Occipital lobe (tissue), 3 donors: ENCODE measurements at places on chromosomes 11 and 22. TPM values are rescaled to one million over a fixed set of nuclear protein-coding genes. Genes with fewer than 3 reads are reported as not detected.

- DNase-seq: no peak
These were observed 71.6 kb downstream of the LRP5 start for GRCh38 chr11:68383976-68384501.

DNA sequence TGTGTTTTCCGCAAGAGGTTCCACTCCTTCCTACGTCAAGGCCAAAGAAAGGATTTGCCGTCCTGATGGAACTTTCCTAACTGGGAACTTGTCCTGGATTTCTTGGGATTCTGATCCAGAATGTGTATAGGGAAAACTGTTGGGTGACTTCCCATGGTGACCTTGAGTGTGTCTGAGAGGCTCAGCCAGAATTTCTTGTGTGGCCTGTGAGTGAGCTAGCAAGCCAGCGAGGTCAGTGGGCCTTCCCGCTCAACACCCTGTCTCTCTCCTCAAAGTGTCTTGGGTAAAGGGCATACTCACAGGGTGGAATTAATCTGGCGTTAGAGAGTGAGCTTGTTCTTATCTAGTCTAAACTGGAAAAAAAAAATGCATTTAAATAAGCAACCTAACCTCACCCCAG lies 20.4 kb downstream of the ZNRF3 start:
- DNase-seq: no peak

Gene CHADL
- total RNA-seq: 2.8 TPM

DNA sequence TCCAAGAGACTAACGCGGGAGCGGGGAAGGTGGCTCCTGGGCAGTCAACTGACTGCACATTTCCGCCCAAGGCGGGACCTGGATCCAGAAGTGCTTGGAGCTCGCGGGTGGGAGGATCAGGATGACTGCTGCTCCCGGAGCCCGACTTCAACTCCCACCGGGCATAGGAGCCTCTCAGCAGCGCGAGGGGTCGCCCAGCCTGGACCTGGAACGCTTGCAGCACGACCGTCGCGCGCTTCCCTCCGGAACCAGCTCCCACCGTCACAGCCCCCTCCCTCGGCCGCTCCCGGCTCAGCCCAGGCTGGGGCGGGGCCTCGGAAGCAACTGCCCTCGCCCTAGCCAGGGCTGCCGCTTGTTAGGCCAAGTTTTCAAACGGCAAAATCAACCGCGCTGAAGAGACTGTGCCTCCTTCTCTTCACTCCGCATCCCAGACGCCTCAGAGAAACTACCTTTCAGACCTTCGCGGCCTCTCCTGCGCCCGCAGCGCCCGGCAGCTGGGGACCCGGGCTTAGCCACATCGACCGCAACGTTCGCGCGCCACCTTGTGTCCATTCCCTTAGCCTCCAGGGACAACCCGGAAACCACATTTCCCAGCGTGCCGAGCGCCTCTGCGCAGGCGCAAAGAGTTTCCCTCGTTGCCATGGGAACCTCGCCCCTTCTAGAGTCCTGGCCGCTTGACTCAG lies 14.0 kb downstream of the SSH3 start:
- peak; percentile 93 for DNase-seq

- no peak for DNase-seq
These were observed 2.2 kb downstream of the OR51E2 start for GRCh38 chr11:4695442-4695841.

Gene KRTAP5-7
- total RNA-seq: not detected

GRCh38 chr22:50400931-50401330 lies 57.8 kb downstream of the PPP6R2 start:
- no peak for DNase-seq

GRCh38 chr22:28956506-28956905 lies 73.1 kb downstream of the ZNRF3 start:
- DNase-seq: no peak

DNA sequence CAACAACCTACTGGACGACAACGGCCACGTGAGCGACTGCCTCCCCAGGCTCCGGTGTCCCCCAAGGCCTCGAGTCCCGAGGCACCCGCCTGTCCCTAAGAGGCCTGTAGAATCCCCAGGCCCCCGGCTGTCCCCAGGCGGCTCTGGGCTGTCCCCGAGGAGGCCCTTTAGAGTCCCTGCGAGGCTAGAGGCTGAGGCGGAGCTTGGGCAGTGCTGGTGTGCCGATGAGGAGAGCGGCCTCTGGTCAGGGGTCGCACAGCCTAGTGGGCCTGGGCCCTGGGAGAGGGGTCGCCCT lies 3.7 kb downstream of the TBX1 start:
- no peak for DNase-seq

DNA sequence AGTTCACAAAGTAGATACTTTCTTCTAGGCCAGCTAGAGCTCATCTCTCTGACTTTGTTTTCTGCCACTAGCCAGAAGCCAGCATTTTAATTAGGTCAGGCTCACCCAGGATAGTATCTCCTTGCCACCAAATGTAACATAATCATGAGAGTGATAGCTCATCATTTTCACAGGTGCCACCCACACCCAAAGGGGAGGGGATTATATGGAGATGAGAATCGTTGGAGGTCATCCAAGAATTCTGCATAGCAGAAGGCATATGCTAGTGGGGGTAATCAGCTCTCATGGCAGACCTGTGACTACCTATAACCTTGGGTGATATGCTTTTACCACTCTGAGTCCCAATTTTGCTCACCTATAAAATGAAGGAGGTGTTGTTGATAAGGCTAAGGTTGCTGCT lies 523.0 kb downstream of the METTL15 start:
- no peak for DNase-seq

GRCh38 chr11:90491466-90491865 lies 268.6 kb upstream of the CHORDC1 start:
- no peak for DNase-seq

GRCh38 chr11:68447015-68447801 lies 13.3 kb upstream of the PPP6R3 start:
- DNase-seq: peak; percentile 55

DNA sequence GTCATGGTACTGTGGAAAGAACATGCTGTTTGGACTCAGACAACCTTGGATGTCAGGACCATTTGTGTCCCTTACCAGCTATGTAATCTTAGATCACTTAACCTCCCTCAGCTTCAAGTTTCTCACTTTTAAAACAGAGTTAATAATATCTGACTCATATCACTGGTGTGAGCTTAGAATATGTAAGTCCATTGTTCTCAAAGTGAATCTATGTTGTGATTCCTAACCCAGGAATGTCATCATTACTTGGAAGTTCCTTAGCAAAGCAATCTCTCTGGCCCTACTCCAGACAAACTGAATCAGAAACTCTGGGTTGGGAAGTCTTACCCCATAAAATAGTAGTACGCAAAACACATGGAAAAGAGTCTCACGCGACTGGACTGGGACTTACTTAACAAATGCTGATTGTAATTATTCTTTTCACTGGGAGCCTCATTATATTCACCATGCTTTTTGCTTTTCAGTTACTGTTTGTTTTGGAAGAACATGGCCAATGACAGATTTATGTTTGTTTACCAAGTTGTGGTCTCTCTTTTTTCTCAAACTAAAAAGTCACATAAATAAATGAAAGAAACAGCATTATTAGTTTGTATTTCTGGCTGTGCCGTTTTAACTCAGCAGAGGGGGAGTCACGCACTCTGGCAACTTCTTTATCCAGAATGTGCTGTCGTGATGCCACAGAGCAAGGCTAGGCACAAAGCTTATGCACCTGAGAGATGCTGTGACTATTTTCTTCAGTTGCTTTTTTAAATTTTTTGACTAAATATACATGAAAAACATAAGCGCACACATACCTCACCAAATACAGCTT lies 217.7 kb upstream of the CTSC start:
- no peak for DNase-seq

Gene UBQLN3
- not detected for total RNA-seq

DNA sequence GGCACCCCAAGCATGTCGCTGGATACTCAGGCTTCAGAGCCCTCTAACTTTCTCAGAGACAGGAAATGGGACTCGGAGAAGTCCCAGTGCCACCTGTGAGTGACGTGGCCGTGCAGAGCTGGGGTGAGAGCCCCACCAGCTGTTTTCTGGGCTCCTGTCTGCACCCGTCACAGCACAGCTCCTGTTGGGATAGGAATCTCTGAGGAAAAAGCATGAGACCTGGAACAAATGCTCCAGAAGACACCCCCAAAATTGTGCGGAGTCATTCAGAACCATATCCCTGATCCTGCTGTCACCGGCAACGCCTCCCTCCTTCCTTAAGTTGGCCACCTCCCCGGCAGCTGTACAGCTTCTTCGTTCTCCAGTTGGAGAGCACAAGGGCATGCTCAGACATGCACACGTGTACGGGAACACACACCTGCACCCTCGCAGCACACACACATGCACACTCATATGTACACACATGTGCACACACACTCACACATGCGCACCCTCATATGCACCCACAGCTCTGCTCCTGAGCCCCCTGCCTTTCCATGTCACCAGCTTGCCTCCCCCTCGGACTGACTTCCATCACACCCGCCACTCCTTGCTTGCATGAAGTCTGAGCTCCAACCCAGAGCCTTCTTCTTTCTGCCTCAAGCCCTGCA lies 1430.0 kb downstream of the BRD1 start:
- no peak for DNase-seq

DNA sequence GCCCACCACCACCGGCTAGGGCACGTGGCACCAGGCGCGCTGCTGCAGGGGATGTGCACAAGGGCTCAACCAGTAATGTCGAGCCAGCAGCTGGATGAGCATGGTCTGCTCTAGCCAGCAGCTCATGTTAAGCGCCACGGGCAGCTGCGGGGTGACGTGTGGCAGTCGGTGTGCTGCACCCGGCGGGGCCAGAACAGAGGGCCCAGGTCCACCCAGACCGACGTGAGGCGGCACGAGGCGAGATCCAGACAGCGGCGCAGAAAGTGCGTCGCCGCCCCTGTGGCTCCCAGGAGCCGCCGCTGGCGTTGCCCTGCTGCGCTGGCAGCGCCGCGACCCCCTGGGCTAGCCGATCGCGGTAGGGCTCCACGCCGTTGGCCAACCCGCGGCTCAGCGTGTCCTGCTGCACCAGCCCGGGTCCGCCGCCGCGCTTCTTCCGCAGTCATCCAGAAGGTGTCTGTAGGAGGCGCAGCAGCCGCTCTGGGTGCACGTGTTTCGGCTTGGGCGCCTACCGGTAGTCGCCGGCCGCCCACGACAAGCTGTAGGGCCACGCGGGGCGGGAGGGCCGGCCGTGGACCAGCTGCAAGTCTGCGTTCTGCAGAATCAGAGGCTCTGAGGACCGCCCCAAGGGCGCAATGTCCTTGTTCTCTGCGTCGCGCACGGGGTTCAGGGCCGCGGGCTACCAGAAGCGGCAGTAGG lies 4.6 kb upstream of the GALR3 start:
- peak; percentile 38 for DNase-seq

DNA sequence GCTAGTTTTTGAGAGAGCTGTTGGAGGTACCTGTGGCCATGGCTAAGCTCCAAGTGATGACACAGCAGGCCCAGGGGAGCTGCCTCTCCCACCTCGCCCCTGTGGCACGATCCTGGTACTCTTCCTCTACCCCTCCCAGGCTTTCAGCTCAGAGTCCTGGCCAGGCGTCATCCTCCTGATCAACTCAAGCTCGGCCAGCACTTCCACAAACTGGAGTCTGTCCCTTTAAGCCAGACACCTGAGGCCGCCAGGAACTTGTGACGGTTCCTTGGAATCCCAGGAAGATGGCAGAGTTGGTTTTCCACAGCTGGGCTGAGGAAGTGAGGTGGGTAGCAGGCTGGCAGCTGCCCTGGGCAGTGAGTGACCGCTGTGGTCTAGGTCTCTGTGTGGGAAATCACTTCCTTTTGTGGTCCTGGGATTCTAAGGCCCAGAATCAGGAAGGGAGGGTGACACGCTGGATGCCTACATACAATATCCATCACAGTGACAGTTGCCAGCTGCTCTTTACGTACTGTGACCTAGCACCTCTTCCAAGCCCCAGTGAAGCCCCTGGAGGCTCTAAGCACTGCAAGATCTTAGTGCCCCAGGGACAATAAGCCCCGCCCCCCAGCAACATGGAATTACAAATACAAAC lies 3.2 kb upstream of the CST6 start:
- no peak for DNase-seq

- no peak for DNase-seq
These were observed 34.6 kb upstream of the TMEM123 start for GRCh38 chr11:102487214-102487613.

DNA sequence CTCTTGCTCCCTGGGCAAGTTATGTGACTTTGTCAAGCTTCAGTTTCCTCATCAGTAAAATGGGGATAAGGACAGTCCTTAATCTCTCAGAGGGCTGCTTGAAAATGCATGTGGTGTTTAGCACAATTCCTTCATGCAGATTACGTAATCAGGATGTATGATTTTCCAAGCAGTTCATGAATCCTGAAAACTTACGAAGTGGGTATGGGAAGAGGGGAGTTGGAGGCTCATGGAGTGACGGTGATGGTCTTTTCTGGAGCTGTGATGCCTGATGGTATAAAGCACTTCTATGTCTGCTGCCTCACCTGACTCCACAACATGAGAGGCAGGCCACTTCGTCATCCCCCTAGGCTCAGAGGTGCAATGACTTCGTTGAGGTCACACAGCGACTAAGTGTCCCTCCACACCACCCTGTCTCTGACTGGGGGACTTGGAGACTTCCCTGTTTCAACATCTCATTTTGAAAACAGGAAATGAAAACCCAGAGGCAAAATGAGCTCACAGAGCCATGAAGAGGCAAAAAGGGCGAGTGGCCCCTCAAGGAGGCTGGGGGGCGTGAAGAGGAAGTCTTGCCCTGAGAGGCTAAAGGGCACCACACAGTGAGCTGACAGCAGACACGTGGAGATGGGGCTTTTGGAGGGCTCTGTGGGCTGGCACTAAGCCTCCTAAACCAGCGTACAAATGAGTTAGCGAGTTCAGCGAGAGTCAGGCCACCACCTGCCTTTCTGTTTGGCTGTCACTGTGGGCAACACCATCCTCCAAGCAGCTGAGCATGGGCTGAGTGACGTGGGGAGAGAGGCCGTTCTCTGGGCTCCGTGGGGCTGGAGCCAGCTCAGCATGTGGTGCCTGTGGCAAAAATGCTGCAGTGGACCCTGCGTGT lies 10.1 kb downstream of the MCM5 start:
- DNase-seq: no peak

GRCh38 chr11:78127403-78127802 lies 12.0 kb downstream of the ALG8 start:
- no peak for DNase-seq

Gene SLC37A2
- total RNA-seq: 3.4 TPM

Gene SLC1A2
- total RNA-seq: 228 TPM

Gene OR52J3
- not detected for total RNA-seq

DNA sequence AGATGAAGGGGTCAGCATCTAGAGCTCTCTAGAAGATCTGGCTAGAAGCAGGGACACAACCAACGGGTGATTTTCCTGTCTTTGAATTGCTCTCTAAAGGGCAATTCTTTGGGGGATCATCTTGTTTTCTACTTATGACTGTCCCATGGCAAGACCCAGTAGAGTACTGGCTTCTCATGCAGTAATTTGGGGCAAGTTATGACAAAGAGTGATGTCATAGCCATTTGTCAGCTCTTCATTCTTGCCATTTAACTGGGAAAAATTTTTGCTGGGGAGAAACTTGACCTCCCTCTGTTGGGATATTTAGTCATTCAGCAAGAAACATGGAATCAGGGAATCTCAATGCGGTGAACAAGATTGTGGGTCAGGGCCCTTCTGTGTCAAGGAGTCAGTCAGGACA lies 80.4 kb downstream of the SLC1A2 start:
- no peak for DNase-seq

Gene CFAP300
- total RNA-seq: 4.8 TPM

DNA sequence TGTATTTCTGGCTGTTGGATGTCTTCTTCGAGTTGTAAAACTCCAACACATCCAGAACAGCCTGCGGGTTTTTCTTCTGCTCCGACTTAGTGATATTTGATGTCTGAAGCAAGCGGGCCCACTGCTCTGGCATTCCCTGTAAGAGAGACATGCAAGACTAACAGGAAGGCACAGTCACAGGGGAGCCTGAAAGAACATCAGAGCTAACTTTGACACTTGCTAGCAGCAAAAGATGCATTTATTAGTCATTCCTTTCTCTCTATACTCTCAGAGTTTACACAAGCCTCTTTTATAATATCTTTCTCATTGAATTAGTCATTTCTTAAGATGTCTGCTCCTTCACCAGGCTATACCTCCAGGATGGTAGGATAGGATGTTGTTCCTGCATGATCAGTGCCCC lies 77.8 kb upstream of the GDPD4 start:
- DNase-seq: no peak
